ENCODE measurements at places on chromosomes 5 and 9. TPM values are rescaled to one million over a fixed set of nuclear protein-coding genes. Genes with fewer than 3 reads are reported as not detected.

GRCh38 chr5:107372723-107373450, 297.9 kb downstream of the EFNA5 start:
- H3K27ac ChIP-seq: no peak overlapping the region
- no peak overlapping the region for H3K4me3 ChIP-seq
- no peaks in the 10 kb centered on the region for H3K27me3 ChIP-seq

- no peak for DNase-seq
- H3K36me3 ChIP-seq: no peaks in the 10 kb centered on the region
- peaks cover 6% of the 10 kb centered on the region for H3K27me3 ChIP-seq
- no peak overlapping the region for H3K27ac ChIP-seq
- no peak overlapping the region for H3K4me3 ChIP-seq
Measured at GRCh38 chr5:103408408-103408807, 149.8 kb downstream of the MACIR start.

GRCh38 chr5:140996060-140996459, 29.8 kb downstream of the PCDHAC2 start:
- no peak overlapping the region for H3K4me3 ChIP-seq
- H3K27ac ChIP-seq: no peak overlapping the region
- no peaks in the 10 kb centered on the region for H3K36me3 ChIP-seq
- no peak for DNase-seq
- H3K27me3 ChIP-seq: peaks cover 2% of the 10 kb centered on the region
- H3K4me1 ChIP-seq: no peaks in the 10 kb centered on the region

GRCh38 chr5:168159425-168159824, 132.0 kb upstream of the WWC1 start:
- H3K4me1 ChIP-seq: no peaks in the 10 kb centered on the region
- H3K27ac ChIP-seq: no peak overlapping the region
- DNase-seq: no peak
- H3K27me3 ChIP-seq: peaks cover 4% of the 10 kb centered on the region
- no peak overlapping the region for H3K4me3 ChIP-seq

The PCDHA5 gene
- total RNA-seq: not detected

The LRRC26 gene
- not detected for total RNA-seq

The IRX2 gene
- not detected for total RNA-seq

All from activated CD4-positive, alpha-beta T cell treated with anti-CD3 and anti-CD28 coated beads, Interleukin-2, amount 10 ng/mL, durations not matched to agents 7 days and 5 days (primary cell).